Right cardiac atrium (tissue), 5 donors: ENCODE measurements at places on chromosomes 7 and 10.

- no peak for DNase-seq
Measured at GRCh38 chr7:40186586-40186985, 51.8 kb downstream of the SUGCT start.

DNA sequence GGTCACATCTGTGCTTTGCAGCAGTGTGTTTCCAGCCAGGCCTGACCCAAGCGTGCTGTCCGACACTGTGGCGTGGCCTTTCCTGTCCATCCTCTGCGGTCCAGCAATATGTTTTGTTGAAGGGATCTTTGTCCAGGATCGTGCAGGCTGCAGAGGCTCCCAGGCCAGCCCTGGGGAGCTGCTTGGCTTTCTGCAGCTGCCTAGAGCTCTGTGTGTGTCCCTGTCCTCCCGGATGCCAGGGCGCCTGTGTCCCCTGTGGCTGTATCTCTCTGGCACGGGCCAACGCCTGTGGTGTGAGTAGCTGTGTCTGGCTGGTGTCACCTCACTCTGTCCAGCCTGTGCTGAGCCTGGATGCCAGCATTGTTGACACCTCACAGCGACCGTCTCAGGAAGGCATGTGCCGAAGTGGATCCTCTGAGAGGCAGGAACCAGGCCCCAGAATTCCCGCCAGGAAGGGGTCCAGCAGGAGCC lies 94.5 kb downstream of the INPP5A start:
- peak; percentile 70 for DNase-seq

DNA sequence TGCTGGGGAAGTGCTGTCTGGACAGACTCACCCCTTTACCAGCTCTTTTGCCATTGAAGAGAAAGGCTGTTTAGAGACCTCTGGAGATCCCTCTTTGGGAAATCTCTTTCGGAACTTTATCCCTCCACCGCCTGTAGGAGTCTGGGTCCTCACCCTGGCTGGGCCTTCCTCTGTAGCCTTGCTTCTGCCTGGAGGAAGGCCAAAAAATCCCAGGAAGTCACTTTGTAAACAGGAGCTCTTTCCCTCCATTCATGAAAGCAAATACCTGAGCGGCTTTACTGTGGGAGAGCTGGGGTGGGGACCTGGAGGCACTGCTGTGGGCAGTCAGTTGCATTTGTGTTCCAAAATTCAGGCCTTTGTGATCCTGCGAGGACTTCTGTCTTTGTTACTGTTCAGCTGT lies 126.2 kb downstream of the KLF6 start:
- DNase-seq, result no peak

DNA sequence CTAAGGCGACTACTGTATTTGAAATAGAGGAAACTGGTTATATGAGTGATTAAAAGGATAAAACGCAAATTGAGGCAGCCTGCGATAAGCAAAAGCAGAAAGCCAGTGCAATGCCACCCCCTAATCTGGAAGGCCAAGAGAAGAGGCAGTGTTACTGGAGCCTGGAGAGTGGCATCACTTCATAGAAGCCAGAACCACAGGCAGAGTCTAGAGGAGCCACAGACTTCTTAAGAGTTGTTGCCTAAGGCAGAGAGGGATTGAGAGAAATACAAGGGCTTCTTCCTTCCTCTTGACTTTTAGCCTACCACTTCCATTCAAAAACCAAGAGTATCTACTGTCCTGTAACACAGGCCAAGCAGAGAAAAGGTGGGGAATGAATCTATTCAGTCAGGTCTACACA lies 94.9 kb upstream of the SKAP2 start:
- no peak for DNase-seq

- peak; percentile 67 for DNase-seq
Measured at GRCh38 chr10:59905731-59906416, 482 bp downstream of the CCDC6 start.

GRCh38 chr10:57367412-57367811 lies 900.3 kb downstream of the IPMK start:
- no peak for DNase-seq

- no peak for DNase-seq
Measured at GRCh38 chr10:123687758-123688157, 21.6 kb downstream of the GPR26 start.

DNA sequence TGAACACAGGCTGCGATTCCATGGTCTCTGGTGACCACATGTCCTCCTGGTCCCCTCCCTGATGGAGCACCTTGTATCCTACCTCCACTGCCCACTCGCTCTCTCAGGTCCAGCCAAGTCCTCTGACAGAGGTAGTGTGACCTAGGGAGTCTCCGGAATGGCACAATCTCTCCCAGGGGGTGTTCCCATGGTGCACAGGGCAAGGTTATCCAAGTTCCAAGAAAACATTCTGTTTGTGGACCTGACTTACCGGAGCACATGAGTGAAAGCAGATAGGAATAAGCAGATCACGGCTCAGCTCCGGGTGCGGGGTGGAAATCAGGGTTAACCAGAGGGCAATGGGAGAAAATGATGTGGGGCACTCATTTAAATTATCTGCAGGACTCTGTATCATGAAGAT lies 45.8 kb upstream of the INSIG1 start:
- DNase-seq, result no peak

DNA sequence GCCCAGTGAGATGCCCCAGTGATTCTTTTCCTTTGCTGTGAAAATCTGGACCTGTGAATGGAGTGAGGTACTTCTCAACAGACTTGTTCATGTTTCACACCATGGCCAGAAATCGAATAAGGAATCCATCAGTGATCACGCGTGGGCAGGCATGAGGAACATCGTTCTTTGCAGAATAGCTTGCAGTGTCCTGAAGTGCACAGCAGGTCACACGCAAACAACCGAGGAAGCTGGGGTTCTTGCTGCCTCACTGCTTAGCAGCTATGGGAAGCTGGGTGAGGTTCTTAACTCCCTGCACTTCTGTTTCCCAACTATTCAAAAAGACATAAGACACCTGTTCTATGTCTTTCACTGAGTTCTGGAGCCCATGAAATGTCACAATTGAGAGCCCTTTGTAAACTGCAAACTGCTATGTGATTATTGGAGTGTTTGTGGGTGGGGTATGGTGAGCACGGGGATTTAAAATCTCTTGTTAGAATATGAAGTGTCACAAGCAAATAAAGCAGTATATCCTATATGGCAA lies 253.4 kb downstream of the KIAA1217 start:
- DNase-seq, result no peak

GRCh38 chr10:67622511-67622910 lies 73.5 kb downstream of the CTNNA3 start:
- DNase-seq, result no peak

DNA sequence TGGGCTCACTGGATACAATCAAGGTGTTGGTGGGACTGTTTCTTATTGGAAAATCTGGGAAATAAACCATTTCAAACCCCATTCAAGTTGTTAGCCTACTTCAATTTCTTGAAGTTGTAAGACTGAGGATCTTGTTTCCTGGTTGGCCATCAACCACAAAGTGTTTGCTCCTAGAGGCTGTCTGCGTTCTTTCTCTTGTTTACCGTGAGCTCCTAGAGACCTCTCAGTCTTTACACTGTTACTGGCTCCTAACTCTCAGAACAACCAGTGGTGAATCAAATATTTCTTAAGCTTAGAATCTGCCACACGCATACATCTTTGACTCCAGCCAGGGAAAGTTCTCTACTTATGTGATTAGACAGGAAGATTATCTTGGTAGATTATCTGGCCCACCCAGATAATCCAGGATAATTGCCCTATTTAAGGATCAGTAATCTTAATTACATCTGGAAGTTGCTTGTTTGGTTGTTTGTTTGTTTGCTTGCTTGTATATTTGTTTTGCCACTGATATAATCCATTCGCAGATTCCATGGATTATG lies 798.7 kb downstream of the IPMK start:
- no peak for DNase-seq

GRCh38 chr7:152956006-152956405 lies 196.5 kb downstream of the ACTR3B start:
- DNase-seq, result no peak

- no peak for DNase-seq
Measured at GRCh38 chr7:48183370-48183743, 12.1 kb downstream of the ABCA13 start.

DNA sequence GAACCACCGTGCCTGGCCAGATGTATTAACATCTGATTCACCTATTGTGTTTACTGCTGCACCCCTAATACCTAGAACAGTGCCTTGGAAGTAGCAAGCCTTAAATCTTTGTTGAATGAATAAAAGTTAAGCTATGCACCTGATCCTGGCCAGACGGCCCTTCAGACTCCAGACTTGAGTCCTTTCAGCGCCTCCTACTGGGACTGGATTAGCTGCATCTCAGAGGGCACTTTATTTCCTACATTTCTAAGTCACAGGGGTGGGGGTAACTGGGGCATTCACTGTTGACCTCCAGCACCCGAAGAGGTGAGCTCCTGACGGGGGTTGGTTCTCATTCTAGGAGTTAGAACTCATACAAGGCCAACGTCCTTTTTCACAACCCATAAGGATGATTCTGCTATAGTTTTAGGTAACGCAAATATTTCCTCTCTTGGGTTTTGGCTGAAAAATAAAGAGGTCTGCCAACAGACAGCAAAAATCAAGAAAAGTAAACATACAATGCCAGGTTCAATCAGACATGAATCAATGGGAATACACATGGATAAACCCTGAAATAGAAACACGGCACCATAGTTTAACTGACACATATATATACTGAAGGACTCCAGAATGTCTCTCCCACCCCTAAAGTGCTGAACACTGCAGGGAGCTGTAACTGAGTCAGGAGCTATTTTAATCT lies 48.0 kb upstream of the DLG5 start:
- DNase-seq, result no peak

GRCh38 chr7:2607923-2608904 lies 23.6 kb upstream of the TTYH3 start:
- DNase-seq, result no peak

DNA sequence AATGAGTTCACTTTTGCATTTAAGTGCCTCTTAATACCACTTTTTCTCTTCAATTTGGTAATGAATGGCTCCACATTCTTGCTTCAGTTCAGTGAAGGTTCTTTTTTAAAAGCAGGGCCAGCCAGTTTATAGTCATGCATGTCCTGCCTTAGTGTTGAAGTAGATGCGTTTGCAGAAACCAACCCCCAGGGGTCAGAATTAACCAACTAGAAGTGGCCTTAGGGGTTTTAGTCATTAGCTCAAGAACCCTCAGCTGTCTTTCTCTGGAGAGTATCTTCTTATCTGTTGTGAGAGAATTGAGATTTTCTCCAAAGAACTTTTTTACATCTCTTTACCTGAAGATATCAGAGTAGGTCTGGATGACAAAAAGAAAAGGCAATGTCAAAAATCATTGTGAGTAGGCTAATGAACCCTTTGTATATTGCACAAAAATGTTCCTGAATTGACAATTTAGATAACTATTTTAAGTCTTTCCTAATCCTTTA lies 82.2 kb downstream of the PIK3CG start:
- peak; percentile 48 for DNase-seq

GRCh38 chr10:28429045-28429444 lies 103.9 kb upstream of the WAC start:
- no peak for DNase-seq

- peak; percentile 18 for DNase-seq
Measured at GRCh38 chr10:71080381-71081228, 131.8 kb upstream of the UNC5B start.

DNA sequence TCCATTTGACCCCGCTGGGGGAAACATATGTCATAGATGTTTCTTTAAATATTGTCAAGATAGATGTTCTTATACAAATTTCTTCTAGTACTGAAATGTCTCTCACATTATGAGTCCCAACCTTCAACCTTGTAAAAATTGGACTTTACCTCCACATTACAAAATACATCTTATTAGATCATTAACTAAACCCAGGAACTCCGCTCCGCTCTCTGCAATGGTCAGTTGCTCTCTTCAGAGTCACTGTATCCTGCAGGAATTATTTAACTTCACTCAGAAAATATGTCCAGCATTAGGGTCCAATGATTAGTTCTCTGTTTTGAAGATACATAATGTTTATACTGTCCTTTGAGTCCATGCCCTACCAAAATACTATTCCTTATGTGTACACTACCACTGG lies 8.5 kb upstream of the AKR1D1 start:
- DNase-seq, result no peak

DNA sequence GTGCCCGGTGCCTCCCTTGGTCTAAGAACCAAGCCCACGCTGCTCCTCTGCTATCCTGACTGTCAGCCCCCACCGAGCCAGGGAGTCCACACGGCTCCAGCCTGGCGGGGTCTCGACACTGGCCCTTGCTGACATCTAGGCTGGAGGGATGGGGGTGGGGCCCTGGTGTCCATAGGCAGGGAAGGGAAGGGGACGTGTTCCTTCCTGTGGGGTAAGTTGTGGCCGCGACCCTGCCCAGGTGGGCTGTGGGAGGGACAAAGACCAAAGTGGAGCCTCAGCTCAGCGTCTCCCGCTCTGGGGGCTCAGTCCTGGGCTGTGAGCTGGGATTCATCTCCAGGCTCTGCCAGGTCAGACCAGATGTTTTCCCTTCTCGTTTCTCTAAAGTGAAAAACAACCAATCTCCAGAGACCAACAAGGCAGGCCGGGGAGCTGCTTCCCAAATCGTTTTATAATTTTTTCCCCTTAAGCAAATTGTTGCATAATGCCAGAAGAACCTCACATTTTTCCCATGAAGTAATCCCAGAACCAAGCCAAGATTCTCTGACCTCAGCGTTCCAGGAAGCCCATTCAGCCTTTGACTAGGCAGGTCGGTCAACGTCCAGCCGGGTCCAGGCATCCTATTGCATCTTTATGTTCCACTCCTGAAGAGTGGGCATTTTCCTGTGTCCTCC lies 101.2 kb downstream of the RGS10 start:
- peak; percentile 47 for DNase-seq

DNA sequence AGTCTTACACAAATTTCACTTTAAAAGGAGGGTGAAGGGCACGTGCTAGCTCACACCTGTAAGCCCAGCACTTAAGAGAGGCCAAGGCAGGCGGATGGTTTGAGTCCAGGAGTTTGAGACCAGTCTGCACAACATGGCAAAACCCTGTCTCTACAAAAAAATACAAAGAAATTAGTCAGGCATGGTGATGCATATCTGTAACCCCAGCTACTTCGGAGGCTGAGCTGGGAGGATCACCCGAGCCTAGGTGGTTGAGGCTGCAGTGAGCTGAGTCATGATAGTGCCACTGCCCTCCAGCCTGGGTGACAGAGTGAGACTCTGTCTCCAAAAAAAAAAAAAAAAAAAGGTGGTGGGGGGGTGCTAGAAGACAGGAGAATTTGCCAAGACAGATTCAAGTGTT lies 237.3 kb upstream of the KLF14 start:
- no peak for DNase-seq

DNA sequence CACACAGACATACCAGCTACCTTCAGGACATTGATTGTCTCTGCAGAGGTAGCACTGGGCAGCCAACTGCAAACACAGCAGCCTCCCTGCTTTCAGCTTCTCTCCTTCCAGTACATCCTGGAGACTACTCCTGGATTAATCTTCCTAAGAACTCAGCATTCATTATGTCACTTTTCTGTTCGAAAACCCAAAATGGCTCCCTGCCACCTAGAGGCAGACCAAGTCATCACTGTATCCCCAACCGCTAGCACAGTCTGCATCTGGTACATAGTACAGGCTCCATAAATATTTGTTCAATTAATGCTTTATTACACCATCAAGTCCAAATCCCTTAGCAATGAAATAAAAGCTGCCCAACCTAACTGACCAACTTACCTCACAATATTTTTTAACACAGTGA lies 5.0 kb upstream of the SEC31B start:
- DNase-seq, result no peak
